ENCODE measurements at places on chromosomes 16 and 17. TPM values are rescaled to one million over a fixed set of nuclear protein-coding genes. Genes with fewer than 3 reads are reported as not detected.

DNA sequence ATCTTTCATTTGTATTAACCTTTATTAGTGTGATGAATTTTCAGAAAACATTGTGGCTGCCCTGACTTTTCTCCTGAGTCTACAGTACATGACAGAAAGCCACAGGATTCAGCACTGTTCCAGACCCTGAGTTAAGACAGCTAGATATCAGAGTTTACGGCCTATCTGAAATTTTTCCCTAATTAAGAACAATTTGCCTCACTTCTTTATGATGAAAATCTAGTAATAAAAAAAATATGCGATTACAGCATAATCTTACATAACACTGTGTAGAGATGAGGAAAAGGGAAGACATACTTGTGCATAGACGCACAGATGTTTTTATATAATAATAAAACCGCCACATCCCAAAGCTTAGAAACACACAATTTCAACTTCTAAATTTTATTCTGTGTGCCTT, 7.3 kb downstream of the SPOP start:
- no peak for DNase-seq

DNA sequence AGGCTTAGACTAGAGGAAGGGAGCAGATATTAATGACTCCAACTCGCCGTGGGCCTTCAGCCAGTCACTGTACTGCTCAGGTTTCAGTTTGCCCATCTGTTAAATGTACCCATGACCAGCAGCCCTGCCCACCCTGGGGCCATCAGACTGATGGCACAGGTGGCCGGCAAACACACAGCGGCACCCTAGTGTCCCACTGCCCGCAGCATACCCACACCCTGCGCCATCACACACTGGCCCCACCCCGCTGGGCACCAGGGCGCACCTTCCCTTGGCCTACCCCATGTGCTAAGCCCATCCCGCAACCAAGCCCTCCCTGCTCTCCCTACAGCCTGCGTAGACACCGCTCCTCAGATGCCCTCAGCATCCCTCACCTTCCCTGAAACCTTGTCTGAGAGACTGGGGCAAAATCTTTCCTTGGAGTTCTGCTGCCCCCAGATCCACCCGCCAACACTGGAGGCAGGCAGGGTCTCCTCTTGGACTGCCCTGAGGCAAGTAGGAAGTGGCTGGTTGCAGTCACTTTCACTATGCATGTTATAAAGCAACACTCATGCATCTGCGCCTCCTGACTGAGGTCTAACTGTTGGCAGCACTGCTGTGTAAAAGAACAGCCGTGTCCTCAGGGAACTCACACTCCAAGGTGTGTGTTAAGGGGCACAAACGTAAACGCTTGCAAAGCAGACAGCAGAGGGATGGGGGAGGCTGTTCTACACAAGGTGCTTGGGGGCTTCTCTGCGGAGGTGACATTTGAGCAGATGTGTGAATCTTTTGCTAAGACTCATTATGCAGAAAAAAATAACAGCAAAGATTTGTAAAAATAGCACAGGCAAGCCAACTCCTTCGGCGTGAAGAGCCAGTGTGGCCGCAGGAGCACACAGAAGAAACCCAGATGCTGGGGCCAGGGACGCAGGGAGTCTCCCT, 6.7 kb upstream of the BCAR1 start:
- DNase-seq = no peak

DNA sequence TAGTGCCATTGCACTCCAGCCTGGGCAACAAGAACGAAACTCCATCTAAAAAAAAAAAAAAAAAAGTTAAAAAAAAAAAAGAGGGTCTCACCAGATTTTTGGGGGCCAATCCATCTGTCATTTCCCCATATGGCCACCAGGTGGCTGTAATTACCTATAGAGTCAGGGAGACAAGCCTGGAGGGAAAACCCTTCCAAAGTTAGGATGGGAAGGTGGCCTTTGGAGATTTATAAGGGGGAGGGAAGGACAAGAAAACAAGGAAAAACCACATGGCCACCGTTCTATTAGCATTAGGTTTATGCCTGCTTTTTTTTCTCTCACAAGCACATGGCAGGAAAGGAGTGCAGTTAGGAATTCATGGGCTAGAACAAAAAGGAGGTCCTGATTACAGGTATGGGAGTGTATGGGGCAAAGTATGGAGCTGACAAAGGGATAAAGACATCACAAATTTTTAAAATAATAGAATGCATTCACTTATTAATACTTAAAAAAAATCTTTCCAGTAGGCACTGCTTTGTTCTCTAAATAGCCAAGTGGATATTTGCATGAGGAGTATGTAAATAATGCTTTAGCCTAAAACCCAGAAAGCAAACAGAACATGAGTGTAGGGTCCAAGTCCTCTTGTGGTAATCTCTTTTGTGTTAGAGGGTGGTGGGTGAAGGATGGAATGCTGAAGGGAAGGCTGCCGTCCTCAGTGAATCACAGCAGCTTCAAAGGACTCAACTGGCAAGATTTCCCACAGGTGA, 5.1 kb downstream of the CYB5D1 start:
- DNase-seq = no peak

DNA sequence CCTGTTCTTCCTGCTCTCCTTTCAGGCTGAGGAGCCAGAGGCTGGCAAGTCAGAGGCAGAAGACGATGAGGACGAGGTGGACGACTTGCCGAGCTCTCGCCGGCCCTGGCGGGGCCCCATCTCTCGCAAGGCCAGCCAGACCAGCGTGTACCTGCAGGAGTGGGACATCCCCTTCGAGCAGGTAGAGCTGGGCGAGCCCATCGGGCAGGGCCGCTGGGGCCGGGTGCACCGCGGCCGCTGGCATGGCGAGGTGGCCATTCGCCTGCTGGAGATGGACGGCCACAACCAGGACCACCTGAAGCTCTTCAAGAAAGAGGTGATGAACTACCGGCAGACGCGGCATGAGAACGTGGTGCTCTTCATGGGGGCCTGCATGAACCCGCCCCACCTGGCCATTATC, 25.6 kb upstream of the LGALS9 start:
- DNase-seq = no peak

DNA sequence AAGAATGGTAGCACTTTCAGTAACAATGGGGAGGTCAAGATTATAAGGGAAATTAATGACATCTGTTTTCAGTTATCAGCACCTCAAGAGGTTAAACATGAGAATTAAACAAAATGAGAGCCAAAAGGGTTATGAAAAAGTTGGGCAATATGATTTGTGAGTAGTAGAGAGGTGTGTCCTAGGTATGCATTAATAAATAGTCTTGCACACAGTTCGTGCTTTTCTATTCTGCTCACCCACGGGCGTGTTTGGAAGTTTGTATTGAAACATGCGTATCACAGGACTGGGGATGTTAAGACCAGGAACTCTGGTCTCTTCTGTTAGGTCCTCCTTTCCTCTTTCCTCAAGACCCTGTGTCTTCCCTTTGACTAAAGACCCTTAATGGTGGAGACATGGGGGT, 6.0 kb downstream of the BPTF start:
- no peak for DNase-seq

GPR142 gene
- total RNA-seq = not detected

DNA sequence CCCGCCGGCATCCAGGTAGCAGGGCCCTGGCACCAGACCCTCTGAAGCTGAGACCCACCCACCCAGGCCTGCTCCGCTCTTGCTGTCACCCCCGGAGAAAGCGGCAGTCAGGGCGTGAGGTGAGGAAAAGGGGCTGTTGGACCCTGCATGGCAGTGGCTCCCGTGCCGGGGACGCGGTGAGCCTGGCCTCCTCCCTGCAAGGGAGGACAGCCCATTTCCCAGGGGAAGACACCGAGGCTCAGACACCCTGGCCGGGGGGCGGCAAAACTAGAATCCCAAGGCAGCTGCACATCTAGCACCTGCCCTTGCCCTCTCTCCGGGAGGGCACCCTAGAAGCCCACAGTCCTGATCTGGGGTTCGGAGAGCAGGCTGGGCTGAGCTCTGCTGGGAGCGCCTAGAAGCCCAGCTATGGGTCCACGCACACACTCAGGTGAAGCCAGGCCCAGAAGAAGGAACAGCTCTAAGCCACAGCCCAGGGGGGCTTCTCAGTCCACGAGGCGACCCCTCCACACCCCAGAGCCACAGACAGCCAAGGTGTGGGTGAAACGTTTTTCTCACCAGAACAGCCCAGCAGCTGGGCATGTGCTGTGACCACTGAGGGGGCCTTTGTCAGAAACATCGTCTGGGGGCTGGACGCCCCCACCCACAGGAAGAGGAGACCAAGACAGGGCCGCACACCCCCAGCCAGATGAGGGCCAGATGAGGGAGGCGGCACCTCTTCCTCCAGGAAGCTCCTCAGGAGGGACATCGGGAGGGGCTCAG, 22.4 kb downstream of the SLC7A5 start:
- DNase-seq = no peak

TMEM114 gene
- not detected for total RNA-seq

DNA sequence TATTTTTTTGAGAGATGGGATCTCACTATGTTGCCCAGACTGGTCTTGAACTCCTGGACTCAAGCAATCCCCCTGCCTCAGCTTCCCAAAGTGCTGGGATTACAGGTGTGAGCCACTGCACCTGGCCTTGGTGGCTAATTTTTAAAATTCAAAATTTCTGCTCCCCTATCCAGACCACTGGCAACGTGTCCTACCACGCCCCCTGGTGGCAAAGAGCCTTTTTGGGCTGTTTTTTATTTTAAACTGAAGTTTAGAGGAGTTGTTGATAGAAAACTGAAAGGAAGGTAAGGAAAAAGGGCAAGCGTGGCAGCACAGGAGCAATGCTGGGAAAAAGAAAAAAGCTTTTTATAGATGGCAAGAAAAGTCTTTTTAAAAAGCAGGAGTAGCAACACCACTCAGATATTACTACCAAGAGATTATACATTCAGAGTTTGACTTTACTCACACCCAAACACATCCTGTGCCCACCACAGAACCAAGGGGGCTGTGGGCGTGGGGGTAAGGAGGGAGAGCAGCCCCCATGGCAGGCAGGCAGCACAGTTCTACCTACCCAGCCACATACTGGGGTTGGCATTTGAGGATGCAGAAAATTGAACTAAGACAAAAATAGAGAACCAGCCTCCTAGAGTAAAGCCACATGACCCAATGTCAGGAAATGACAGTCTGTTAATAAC, 4.2 kb upstream of the MXRA7 start:
- no peak for DNase-seq

DNA sequence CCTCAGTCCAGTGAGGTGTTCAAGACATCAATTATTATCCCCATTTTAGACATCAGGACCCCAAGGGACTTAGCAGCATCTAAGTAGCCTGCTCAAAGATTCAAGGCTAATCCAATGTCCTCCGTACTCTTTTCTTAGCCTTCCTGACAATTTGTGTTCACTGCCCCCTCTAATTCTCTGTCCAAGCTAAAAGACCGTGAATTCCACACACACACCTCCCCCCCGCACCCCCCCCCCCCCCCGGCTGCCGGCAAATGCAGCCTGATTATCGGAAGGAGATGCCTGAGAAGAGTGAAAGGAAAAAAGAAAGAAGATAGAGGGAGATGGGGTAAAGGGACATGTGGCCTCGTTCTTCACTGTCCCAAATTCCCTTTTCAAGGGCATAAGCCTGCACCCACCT, 58.1 kb upstream of the NLK start:
- DNase-seq = no peak

DNA sequence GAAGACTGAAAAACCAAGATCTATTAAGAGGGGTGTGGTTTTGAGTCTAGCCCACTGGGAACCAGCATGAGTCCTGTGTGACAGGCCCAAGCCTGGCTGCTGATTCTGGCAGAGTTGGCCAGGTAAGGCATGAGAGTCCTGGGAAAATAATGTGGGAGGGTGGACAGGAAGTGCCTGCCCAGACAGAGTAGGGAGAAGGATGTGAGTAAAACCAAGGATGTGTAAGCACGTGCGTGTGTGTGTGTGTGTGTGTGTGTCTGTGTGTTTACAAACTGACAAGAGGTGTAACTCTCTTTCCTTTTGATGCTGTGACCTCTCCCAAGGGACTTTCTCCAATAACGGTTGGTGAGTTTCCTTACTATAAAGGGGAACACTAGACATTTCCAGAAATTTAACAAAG, 15.6 kb upstream of the TEX2 start:
- DNase-seq = no peak

VPS25 gene
- 37.7 TPM for total RNA-seq

GRCh38 chr16:525123-525519, 2.4 kb upstream of the CAPN15 start:
- no peak for DNase-seq

DNA sequence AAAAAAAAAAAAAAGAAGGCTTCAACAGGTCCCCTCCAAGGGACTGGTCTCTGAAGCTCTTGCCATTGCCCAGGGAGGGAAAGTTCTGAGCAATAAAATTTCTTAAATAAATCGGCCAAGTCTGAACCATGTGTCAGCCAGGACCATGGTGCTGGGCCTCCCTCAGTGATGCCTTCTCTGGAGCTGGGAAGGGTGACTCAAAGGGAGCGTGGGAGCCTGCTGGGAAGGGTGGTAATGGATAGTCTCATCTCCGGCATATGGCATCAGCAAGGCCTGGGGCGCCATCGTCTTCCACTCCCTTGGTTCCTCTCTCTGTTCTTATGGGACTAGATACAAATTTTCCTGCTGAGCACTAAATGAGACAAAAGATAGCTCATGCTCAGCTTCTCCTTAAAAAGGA, 2.3 kb downstream of the VKORC1 start:
- DNase-seq = no peak

DNA sequence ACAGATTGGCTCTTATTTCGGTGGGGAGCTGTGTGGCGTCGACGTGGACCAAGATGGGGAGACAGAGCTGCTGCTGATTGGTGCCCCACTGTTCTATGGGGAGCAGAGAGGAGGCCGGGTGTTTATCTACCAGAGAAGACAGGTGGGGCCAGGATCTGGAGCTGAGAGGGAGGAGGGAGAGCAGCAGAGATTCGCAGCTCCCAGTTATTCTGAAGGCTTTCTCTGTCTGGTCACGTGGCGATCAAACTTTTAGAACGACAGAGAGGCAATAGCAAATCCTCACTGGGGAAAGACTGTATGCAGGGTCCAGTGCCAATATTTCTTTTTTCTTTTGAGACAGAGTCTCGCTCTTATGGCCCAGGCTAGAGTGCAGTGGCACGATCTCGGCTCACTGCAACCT, 22.2 kb downstream of the ITGAL start:
- no peak for DNase-seq

ACSM5 gene
- 0.21 TPM for total RNA-seq

LITAFD gene
- not detected for total RNA-seq

- DNase-seq = no peak
These were observed 879 bp downstream of the SOCS1 start for GRCh38 chr16:11254913-11255736.

DNA sequence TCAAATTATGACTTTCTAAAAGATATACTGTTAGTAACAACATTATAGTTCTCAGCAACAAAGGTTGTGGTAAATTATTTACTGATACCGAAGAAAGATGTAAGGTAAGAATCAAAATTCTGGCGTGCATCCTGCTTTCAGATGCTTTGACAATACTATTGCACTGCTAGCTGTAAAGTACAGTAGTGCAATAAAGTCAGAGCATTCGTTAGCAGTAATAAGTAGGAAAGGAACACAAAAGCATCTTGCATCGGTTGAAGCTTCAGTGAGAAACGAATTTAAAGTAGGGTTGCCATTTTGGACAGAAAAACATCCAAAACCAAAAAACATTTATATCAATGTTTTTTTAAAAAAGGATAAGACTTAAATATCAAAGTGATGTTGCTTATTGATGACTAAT, 4.0 kb downstream of the SKA2 start:
- no peak for DNase-seq

MPP3 gene
- 7.1 TPM for total RNA-seq

KRTAP9-8 gene
- total RNA-seq = not detected

Measured in Panc1 (cell line).